Non-pigmented ciliary epithelial cell (primary cell): ENCODE measurements at places on chromosomes 11 and 22.
A peak's percentile ranks its signal among the peaks of the same experiment; 100 is the strongest.

GRCh38 chr11:3169255-3170043 is 4.3 kb upstream of the OSBPL5 start:
- DNase-seq = no peak

DNA sequence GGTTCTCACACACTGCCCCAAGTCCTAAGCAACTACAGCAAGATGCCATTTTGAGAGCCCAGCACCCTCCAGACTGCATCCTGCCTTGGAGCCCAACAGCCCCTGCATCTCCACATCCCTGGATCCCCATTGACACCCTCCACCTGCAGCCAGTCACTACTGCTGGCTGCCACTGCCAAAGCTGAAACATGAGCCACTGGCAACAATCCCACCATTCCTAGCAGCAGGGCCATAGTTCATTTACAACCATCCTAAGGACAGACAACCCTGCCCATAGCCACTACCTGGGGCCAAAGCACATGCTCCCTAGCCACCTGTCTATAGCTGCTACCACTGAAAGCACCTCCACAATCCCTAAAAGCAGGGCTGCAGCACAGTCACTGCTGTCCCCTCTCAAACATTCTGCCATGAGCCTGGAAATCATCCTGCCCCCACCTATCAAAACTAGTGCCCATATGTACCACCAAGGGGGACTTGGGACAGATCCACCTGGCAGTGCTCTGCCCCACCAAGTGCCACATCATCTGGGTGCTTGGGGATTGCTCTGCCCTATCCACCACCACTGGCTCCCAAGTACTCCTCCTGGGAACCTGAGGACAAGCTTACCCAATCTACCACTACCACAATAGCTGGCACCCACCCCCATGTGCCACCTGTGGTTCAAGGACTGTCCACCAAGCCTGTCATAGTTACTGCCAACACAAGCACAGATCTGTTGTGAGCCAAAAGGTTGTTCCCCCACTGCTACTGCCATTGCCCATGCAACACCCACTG is 138.8 kb upstream of the SOX6 start:
- DNase-seq = no peak

- DNase-seq = no peak
Observed at GRCh38 chr11:288478-289397, at the start of gene PGGHG. PGGHG (plus strand) TSS chr11:289126; CDS start chr11:289817, 691 bp downstream.

GRCh38 chr11:70472240-70472639 is 73.9 kb downstream of the CTTN start:
- no peak for DNase-seq

DNA sequence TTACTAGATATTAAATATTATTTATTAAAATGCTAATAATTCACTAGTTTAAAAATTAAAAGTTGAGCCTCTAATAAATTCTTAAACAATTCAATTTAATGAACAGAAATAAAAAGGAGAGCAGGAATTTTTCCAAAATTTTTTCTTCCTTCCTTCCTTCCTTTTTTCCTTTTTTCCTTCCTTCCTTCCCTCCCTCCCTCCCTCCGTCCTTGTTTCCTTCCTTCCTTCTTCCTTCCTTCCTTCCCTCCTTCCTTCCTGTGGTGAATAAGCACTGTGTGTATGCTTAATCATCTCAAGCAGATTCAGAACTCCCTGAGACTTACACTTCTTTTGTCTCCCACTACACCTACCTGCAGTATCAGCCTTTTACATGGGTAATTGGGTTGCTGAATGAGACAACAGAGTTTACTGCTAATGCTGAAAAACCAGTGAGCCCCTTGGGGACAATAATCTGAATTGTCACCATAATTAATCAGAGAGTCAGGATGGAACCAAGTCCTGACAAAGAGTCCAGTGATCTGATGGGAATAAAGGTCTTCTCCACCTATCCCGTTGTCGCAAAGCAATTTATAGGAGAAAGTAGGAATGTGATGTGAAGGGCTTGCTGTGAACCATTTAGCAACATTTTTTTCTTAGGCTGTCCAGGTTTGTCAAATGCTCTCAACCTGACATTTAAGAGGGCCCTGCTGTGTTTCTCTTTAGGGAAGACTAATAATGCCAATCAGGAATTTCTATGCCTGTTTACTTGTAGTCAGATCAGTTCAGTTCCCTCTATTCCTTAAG is 58.1 kb upstream of the CEP295 start:
- DNase-seq = no peak

DNA sequence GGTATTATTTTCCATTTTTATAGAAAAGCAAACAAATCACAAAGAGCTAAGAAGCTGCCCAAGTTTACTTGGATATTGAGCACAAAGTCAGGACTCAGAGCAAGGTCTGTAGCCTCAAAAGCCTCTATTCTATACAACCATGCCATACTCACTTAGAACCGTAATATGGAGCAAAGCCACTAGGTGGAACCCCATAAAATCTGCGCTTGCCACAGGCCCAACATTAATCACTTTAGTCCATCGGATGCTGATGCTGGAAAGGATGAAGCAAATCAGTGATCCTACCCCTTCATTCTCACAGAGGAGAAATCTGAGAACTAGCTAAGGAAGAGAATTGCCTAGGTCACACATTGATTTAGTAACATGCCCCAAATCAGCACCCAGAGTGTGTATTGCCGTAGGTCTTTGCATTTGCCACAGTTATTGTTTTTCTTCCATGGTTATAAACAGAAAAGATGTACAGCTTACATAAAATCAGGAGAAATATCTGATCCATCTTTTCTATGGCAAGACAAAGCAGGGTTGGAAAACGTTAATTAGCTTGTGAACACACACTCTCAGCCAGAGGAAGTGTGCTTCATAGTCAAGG is 56.7 kb upstream of the RAB38 start:
- DNase-seq = peak; percentile 5

DNA sequence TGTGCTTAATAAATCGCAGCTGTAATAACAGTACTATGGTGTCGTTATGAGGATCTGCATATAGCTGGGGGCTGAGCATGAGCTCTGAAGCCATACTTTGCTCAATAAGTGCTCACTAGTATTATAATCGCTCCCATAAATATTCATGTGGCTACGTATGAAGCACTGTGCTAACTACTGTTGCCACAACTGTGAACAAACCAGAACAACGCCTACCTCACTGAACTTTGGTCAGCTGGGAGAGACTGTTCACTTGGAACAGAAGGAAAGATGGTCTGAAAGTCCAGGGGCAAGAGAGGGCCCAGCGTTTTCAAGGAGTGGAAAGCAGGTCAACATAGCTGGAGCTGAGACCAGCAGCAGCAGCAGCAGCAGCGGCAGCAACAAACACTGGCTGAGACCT is 141.6 kb downstream of the EFCAB6 start:
- no peak for DNase-seq

DNA sequence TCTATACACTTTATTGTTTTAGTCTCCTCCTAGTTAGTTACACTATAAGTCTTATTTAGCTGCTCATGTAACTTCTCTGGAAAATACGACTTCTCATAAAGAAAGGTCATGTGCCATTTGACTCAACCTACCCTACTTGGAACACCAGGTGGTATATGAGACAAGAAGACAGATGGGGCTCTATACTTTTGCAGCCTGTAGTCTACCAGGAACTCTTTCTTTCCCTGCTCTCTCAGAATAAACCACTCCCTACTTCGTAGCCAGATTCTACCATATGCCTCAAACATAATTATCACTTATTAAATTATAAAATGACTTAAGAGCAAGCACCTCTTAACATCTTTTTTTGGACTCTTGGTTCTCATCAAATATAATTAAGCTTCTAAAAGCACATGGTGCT is 38.5 kb upstream of the RAPSN start:
- DNase-seq = no peak

DNA sequence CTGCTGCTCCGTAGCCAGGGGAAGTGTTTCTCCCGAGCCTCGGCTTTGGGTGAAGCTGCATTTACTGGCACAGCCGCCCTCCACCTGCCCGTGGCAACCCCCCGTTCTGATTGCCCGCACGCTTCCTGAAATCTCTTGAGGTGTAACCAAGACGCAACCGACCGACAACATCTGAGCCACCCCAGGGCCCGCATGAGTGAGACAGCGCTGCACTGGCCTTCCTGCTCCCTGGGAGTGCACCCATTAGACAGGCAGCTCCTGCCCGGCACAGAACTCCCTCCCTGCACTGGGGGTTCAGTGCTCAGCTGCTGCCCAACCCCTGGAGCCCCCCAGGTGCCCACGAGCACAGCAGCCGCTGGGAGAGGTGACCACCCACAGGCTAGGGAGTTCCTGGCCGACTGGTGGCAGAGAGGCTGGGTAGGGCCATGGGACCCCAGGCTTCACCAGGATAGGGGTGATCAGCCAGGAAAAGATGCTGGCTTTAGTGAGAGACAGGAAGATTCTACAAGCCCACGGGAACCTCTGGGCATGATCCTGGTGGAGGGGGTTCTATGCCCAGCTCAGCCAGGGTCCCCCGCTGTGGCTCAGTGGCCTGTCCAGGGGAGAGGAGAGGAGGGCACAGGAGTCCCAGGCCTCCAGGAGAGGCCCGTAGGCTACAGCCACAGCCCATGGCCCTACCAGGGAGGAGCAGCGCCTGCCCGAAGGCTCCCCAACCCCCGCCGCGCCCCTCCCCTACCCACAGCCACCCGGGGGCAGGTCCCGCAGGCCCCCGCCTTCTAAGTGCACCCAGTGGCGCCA is 14.6 kb downstream of the PLXNB2 start:
- DNase-seq = no peak

DNA sequence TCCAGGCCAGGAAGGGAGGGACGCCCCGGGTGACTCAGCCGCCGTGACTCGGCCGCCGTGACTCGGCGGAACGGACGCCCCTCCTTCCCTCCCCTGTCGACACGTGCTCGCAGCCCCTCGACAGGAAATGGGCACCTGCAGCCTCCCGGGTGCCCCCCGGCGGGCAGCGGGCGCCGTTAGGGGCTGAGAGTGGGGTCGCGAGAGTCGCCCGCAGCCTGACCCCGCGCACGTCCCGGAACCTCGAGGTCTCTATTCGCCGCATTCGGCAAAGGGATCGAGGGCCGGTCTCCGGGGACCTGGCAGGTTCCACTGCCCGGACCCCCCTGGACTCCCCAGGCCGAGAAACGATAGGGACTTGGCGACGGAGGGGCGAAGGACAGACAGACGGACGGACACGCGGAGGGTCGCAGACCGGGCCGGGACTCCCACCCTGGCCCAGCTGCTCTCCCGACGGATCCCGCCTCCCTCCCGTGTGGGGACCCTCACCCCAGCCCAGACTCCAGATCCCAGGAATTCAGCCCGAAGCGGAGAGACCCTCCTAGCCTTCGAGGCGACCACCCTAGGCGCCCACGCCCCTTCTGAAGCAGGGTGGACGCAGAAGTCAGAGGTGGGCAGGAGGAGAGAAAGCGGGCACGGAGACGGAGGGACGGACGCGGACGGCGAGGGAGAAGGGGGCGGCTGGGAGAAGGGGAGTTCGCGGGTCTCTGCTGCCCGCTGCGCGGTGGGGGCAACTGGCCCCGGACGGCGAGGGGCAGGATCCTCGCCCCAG is 648 bp downstream of the FOSL1 start:
- DNase-seq = no peak

GRCh38 chr22:27327981-27328721 is 473.4 kb downstream of the MN1 start:
- no peak for DNase-seq

GRCh38 chr11:73294604-73295003 is 13.5 kb upstream of the ARHGEF17 start:
- no peak for DNase-seq

DNA sequence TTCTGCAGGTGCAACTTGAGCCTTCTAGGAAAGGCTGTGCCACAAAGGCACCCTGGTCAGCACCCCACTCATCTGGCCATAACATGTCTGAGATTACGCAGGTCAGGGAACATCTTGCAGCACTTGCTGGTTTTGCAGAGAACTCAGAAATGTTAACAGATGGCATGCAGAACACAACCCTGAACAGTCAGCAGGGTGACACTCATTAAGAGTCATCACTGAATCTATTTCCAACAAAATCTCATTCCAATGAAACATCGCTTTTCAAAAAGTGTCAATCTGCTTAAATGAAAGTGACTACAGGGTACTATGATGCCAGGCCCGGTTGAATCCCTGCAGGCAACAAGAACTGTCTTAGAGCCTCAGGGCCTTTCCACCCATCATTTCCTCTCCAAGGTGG is 369.8 kb upstream of the CCDC90B start:
- DNase-seq = no peak

DNA sequence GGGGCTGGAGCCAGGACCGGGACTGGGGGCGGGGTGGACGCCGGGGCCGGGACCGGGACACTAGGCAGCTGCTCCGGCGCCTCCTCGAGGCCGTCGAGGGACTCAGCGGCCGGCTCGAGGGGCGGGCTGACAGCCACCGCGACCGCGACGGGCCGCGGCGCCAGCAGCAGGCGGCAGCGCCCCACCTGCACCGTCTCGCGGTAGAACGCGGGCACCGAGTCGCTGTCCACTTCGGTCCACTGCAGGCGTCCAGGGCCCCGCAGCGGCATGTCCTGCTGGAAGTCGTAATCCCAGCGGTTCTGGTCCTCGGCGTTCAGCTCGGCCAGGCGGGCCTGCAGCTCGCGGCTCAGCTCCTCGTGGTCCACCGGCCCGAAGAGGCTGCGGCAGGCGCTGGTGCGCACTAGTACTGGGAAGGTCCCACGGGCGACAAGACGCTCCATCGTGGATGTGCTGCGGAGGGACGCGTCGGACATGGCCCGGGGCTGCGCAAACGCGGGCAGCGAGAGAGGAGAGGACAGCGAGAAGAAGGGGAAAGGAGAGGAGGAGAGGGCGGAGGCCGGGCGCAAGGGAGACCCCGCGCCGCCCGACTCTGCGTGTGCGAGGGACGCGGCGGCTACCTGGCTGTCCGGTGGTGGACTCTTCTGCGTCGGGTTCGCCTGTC is 428 bp downstream of the CDKN1C start:
- no peak for DNase-seq

DNA sequence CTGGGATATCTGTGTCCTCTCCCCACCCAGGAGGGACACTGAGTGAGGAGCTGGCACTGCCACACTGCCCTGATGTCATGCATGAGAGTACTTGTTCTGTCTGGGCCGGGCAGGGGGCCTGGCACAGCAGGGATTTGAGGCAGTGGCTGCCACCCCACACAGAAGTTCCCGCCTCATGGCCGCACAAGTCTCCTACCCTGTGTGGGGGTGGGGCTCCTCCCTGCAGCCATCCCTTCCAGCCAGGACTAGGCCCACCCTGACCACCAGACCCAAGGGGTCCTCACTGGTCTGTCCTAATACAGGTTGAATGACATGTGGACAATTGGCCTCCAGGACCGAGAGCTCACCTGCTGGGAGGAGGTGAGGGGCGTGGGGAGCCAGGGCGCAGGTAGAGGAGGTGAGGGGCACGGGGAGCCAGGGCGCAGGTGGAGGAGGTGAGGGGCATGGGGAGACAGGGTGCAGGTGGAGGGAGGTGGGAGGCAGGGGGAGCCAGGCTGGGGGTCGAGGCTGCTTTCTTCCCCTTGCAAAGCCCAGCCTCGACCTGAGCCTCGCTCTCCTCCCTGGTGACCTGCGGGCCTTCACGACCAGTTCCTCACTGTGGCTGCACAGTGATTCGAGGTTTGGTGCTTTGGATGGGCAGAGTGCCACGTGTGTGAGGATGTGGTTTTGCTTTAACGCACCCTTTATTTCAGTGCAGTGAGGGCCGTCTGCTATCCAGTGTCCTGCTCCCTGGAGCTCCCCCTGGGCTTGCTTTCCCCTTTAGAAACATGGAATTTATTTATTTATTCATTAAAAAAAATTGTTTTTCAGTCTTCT is 7.4 kb downstream of the LZTR1 start:
- DNase-seq = no peak
